Body of pancreas (tissue), 4 donors: ENCODE measurements at places on chromosomes 2 and 18.
A peak's percentile ranks its signal among the peaks of the same experiment; 100 is the strongest.

DNA sequence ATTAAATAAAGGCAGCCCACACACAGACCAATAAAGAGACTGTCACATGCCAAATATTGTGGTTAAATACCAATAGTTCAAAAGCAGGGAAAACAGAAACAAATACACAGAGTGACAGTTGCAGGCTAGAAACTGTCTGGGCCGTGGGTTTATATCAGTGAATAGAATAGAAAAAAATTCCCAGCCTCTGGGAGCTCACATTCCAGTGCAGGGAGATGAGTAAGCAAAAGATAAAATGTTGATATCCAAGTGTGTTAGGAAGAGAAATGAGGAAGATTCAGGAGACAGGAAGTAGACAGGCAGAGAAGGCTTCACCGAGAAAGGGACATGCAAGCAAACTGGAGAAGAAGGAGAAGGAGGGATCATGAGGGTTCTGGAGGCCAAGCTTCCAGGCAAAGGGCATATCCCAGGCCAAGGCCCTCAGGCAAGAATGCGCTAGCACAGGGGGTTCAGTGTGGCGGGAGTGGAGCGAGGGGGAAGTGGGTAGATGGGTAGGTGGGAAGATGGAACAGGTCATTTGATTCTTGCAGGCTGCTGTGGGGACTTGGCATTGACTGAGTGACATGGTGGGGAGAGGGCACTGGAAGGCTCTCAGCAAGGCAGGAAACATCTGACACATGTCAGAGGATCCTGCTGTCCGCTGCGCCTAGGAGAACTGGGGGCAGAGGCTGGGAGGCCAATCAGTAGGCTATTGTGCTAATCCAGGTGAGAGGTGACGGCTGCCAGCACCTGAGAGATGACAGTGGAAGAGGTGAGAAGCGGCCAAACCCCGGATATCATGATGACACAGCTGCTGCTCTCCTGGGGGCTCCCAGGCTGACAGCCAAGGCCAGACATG, 89.2 kb downstream of the ZBTB7C start:
- no peak for DNase-seq

- DNase-seq: peak; percentile 52
Observed at GRCh38 chr18:50507120-50507590, 52.7 kb upstream of the MAPK4 start.

DNA sequence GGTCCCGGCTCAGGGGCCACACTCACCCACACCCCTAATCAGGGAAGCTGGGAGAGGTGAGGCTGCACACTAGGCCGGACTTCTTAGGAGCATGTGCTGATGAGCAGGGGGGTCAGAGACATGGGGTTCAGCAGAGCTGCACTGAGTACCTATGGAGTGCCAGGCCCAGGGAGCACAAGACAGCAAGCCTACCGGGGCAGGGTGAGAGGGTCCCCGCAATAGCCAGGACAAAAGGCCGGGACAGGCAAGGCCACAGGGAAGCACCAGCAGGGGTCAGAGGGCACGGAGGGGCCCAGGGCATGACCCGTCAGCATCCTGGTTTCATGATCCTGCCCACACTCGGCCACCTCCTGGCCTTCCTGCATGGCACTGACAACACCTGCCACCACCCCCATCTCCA, 73.5 kb downstream of the TNS1 start:
- no peak for DNase-seq

DNA sequence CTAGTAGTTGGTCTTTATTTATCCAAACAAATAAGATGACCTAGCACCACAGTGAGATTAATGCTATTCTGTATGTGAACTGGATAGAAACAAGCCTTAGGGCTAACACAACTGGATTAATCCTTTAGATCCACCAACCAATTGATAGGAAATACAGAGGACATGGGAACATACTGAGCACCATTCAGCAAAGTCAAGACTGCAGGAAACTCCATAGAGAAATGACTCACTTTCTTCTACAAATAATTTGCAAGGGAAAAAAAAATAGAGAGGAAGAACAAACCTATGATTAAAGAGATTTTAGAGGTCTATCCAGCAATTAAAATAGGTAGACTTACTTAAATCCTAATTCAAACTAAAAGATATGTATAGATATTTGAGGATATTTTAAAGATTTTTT, 23.9 kb downstream of the WDFY1 start:
- no peak for DNase-seq

GRCh38 chr2:43642363-43642762, 5.3 kb downstream of the PLEKHH2 start:
- DNase-seq: no peak

- no peak for DNase-seq
Observed at GRCh38 chr2:45578056-45578843, 32.8 kb downstream of the SRBD1 start.

DNA sequence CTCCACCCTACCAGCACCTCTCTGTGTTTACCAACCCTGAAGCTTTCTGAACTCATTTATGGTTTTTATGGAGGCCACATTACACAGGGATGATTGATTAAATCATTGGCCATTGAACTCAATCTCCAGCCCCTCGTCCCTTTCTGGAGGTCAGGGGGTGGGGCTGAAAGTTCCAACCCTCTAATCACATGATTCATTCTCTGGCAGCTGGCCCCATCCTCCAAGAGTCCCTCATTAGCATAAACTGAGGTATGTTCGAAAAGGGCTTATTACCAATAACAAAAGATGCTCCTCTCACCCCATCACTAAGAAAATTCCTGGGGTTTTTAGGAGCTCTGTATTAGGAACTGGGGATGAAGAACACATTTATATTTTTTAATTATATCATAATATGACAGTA, 92.3 kb downstream of the DIS3L2 start:
- DNase-seq: no peak

DNA sequence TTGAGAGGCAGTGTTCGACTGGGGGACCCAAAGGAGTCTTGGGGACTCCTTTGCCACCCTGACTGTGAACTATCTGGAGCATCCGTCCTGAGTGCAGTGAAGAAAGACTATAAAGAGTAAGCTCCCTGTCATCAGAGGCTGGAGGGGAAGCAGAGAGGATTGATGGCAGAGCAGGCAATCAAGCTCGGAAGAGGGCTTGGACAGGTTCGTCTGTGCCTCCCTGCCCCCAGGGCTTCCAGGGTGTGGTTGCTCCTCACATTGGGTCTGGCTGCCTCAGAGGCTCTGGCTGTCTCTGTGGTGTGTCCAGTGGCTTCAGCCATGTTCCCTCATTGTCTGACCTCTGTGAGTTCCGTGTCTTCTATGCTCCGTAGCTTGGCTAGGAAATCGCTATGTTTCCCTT, 13.8 kb upstream of the EN1 start:
- DNase-seq: no peak

- DNase-seq: no peak
Observed at GRCh38 chr2:59395119-59395518, 1154.0 kb upstream of the FANCL start.

DNA sequence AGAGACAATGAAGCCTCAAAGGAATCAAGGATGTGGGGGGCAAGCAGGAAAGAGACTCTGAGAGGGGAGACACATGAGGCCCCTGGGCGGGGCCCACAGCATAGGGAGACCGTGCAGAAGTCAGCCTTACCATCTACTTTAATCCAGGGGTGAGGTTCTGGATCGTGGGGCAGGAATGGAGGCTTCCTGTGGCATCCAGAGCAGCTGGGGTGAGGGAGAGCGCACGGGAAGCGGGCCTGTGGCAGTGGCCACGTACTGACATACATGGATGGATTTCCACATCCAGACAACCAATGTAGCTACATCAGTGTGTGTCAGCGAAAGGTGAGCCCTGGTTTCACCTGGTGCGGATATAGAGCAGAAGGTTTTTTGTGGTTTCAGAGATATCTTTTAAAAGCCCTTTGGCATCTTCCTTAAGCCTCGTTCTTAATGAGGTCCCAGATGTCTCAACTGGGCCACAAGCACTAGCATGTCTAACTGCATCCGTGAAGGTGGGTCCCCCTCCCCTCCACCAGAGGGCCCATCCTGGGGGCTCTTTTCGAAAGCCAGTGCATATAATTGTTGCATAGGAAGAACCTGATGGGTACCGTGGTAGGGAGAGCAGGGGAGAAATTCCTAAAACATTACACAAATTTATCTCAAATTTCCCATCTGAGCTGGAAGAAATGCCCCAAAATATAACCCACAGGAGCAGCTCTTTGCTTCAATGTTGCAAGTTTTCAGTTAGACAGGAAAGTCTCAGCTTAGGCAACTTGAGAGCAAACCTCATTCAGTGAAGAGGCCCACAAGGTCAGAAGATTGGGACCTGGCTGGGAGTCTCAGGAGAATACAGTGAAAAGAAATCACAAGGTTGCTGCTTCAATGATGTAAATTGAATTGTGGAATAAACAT, 90.9 kb downstream of the SP3 start:
- no peak for DNase-seq

DNA sequence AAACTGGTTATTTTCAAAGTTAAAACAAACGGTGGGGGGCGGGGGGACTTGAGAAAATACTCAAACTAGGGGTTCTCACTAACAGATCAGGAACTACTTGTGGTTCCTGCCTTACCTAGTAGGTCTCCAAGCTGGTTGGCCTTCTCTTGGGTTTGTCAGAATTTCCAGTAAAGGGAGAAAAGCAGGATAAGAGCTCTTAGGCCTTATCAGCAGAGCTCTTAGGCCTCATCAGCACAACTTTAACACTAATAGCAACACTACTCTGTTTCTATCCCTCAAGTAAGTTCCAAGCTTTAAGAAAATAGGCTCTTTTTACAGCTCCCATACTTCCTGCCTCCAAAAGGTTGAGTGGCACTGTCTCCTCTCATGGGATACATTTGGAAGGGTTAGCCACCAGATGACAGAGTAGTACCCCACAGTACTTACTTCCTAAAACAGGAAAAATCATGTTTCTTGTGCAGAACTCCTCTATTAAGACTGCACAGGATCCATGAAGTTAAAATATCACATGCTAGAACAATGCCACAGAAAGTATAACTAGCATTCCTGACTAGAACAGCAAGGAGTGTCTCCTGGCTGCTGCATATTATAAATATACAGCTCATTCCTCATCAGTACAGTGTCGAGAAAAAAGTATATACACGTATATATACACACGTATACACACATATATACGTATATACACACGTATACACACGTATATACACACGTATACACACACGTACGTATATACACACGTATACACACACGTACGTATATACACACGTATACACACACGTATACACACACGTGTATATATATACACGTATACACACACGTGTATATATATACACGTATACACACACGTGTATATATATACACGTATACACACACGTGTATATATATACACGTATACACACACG, 6.1 kb downstream of the FBXO11 start:
- no peak for DNase-seq

DNA sequence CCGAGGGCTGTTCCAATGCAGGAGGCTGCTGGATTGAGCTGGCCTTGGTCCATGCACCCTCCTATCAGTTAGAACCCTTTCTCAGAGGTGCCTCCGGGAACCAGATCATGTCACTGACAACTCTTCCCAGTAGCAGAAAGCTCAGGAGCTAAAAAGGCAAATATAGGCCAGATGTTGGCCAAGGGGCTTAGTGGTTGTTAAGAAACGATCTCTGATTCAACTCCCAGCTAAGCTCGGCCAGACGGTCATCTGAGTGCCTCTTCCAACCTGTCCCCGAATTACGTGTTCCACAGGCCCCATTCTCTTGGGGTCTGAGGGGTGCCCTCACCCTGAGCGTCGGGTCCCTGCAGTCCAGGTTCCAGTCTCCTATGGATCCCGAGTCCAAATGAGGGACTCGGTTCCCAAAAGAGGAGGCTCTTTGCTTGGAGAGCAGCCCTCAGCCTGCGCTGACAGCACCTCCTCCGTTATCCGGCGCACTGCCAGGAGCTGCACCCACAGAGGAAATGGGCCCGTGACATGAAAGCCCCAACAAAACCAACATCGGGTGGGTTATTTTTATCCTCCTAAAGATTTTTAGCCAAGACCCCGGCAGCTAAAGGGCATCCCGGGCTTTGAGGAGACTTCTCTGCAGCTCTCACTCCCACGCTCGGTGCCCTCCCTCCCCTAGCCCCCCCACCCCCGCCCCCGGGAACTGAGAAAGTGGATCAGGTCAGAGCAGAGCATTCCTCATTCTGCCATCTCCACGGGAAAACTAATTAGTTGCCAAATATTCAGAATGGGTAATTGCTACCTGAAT, 106.6 kb upstream of the ID2 start:
- peak; percentile 40 for DNase-seq

DNA sequence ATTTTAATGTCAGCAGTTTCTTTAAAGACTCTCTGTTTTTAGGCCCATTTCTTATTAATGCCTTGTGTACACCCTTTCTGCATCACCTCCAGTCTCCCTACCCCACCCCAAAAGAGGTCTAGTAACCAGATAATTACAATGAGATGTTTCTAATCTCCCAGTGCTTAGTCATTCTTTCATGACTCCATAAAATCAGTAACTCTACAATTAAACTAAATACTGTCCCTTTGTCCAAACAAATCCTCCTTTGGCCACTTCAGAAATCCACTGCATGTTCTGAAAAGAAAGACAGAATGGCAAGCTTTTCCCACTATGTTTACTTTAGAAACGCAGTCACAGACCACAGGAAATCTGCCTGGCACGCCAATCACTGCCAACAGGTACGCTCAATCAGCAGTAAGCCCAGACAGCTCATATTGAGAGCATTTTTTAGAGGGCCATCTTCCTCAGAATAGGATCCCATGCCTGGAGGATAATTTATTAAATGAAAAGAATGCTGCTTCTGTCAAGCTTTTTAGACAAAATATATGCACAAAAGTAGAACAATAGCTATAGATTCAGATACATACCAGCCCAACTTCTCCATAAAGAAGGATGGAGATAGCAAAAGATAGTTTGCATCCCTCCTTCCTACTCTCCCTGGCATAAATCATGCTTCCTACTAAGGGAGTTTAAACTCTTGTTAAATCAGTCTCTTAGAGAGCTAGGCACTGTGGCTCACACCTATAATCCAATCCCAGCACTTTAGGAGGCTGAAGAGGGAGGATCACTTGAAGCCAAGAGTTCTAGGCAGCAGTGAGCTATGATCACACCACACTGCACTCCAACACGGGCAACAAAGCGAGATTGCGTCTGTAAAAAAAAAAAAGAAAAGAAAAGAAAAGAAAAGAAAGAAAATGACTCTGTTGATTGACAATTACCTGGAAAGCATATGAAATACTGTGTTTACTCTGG, 14.6 kb downstream of the CLASP1 start:
- DNase-seq: no peak

- DNase-seq: no peak
Observed at GRCh38 chr2:205130111-205130829, 552.0 kb upstream of the NRP2 start.

DNA sequence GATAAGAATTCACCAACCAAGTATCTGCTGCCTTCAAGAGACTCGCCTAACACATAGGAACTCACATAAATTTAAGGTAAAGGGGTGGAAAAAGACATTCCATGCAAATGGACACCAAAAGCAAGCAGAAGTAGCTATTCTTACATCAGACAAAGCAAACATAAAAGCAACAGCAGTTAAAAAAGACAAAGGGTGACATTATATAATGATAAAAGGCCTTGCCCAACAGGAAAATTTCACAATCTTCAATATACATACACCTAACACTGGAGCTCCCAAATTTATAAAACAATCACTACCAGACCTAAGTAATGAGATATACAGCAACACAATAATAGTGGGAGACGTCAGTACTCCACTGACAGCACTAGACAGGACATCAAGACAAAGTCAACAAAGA, 41.4 kb downstream of the NEMP2 start:
- DNase-seq: no peak
